ENCODE measurements at places on chromosomes 13 and 19.

- no peak for DNase-seq
Measured at GRCh38 chr13:85080691-85081090, 718.5 kb downstream of the SLITRK6 start.

GRCh38 chr19:38223119-38223523 is 901 bp downstream of the DPF1 start:
- DNase-seq, result no peak

DNA sequence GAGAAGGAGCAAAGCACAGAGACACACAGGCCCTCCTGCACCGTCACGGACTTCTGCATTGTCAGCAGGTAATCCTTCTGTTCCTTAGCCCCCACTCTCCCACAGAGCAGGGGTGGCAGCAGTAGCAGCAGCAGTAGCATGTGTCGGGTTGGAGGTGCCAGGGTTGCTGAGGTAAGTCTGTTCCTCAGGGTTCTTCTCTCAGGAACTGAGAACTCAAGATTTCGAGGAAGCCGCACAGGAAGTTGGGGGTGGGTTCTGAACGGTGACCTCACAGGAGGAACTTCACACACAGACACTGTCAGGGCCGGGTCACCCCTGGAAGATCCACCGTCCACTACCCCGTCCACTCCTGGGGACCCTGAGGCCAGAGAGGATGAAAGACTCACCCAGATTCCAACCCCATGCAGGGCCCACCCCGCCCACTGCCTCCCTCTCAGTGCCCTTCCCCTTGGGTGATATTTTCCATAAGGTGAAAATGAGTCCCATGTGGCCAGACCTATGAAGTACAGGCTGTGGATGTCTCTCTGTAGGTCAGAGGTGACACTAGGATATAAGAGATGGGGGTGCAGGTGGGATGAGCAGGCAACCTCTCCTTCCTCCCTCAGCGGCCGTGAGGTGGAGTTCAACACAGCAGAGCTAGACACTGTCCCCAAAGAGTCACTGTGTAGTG is at the start of gene SIGLEC12:
TSS of gene SIGLEC12 (minus strand) at position 207 of the 670 bp plus-strand sequence. CDS start at position 140, 67 bp downstream.
- peak; percentile 72 for DNase-seq

GRCh38 chr19:16985403-16985802 is 41.2 kb downstream of the CPAMD8 start:
- DNase-seq, result no peak

DNA sequence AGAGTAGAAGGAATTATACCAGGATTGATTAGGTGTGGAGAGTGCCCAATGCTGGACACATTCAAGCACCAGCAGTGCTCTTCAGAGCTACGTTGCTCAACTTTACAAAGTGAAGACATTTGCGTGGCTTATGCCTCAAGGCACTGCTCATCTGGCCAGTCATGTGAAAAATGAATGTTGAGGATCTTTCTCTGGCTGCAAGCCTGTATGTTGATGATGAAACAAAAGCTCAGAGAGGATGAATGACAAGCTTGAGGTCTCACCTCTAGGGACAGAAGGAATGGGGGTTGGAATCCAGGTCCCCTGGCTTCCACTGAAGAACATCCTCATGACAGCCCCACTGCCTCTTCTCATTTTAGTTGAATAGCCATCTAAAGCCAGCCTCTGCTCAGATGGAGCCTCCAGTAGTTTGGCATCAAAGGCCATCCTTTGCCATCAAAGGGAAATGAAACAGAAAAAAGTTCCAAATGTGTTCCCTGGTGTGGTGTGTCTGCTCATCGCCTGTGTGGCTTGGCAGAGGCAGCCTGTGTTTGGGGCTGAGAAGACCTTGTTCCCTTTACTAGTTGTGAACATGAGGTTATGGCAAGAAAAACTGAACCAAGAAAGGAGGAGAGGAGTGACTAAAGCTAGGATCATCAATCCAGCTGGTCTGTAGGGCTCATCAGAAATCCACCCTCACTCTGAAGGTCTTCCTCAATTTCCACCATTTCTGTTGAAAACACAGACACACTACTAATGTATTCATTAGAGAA is 114.0 kb upstream of the KL start:
- DNase-seq, result no peak

- no peak for DNase-seq
Measured at GRCh38 chr13:95406176-95406575, 104.9 kb upstream of the ABCC4 start.

DNA sequence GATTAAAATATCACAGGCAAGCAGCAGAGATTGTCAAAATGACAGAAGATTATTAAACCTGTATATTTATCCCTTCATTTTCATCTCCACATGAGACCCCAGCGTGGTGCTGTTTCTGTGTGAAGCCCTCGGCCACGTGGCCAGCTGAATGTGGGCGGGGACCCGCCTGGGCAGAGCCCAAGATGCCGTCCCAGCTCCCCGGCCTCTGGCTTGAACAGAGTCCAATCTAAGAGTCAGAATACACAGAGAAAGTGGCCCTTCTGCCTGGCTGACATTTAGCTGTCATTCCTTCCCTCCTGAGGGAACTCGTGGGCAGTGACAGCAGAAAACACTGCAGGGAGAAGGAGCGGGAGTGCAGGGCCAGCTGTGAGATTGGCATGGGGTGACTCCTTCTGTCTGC is 34.9 kb upstream of the UQCRFS1 start:
- no peak for DNase-seq

GRCh38 chr19:5182751-5183150 is 157.9 kb downstream of the PTPRS start:
- DNase-seq, result no peak

DNA sequence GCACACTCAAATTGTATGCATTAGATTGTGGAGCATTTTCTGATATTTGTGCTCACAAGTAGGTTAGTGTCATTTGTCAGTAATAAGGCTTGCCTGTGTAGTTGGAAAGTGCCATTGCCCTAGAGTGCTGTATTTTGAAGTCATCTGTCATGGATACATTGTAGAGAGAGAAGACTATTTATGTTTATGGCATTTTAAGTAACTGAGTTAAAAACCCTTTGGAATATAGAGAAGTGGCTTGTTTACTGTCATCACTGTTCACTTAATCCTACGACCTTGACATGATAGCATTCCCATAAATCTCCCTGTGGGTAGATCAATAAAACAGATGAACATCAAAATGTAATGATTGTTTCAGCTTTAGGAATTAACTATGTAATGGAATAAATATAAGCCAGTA is 110.6 kb downstream of the MAB21L1 start:
- no peak for DNase-seq

GRCh38 chr19:5107432-5108122 is 138.7 kb downstream of the KDM4B start:
- DNase-seq, result no peak

- peak; percentile 86 for DNase-seq
Measured at GRCh38 chr19:50537769-50538230, 24.1 kb upstream of the ASPDH start.

DNA sequence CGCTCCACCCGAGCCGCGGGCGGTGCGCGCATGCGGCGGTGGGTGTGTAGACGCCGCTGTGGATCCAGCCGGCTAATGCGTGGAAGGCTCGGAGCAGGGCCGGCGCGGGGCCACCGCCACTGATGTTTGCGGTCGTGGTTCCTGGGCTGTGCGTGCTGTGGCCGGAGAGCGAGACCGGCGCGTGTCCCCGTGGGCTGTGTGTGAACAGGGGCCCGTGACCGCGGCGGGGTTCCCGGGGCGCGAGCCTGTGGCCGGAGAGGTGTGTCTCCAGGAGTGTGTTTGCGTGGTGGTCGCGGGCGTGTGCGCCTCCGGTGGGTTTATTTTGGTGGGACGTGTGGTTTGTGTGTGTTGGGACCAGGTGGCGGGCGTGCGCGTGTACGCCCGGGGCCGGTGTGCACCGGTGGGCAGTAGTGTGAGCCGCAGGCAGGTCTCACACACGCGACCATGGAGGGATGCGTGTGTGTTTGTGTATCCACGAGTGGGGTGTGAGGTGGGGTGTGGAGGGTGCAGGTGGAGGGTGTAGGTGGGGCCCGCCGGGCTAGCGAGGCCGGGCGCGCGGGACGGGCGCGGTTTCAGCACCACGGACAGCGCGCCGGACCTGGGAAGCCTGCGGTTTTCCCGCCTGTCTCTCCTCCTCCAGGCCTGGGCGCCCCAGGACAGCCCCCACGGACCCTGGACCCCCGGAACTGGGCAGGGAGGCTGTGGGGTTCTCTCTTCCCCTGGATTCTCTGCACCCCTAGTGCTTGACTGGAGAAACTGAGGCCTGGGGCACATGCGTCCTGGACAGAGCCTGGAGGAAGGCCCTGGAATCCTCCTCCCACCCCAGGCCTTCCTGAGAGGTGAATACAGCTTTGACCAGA is 1.6 kb downstream of the HCN2 start:
- DNase-seq, result peak; percentile 45

DNA sequence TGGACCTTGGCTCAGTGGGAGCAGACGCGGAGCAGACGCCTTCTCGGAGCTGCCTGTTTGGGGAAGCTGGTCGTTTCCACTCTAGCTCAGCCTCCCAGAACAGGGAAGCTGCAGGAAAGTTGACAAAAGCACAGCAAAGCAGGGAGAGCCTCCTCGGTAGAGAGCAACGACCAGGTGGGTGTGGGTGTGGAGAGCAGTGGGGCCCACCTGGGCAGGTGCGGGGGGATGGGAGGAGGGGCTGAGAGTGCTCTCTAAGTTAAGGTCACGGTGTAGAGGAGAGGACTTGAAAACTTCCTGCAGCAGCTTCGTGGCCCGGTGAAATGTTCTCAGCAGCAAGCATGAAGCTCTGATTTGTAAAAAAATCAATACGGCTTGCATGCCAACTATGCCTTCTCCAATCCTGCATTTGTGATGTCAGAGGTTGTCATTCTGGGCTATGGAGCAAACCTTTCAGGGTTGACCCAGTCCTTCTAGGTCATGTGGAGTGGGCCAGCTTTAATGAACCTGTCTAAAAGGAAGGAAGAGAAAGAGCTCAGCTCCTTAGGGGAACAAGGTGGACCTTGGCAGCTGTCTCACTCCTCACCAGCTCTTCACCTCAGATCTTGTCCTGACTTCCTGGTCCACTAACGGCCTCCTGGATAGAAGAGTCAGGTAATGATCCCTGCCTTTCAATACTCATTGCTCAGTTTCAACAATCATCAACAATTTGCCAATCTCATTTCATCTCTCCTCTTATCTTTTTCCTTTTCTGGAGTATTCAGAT is 85.8 kb upstream of the UBL3 start:
- DNase-seq, result no peak

- DNase-seq, result no peak
Measured at GRCh38 chr13:75544681-75545330, 4.8 kb upstream of the UCHL3 start.

GRCh38 chr13:114106526-114106925 is 25.9 kb downstream of the RASA3 start:
- DNase-seq, result no peak

DNA sequence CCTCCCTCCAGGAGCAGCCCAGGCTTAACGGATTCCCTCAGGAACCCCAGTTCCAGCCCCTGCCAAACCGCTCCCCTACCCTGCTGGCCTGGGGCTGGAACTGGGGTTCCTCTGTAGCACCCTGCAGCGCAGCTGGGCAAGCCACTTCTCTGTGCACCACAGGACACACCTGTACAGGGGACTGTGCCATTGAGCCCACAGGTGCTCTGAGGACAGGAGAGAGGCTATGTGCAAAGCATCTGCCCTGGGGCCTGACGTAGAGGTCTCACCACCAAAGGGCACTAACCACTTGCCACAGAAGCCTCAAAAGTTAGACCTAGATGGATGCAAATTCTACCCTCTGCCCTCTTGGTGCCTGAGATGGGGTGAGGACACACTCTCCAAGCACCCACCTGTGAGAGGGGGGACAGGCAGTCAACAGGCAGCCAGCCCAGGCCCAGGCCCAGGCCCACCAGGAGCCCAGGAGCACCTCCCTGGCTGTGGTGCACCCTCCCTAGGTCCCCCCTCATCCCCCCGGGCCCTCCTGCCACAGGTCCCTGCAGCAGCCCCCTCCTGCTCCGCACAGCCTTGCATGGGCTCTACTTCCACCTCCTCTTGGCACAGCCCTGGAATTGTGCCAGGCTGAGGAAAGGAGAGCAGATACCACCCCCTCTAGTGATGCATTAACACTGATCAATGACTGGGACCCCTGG is 27.6 kb upstream of the SLC35E1 start:
- no peak for DNase-seq

DNA sequence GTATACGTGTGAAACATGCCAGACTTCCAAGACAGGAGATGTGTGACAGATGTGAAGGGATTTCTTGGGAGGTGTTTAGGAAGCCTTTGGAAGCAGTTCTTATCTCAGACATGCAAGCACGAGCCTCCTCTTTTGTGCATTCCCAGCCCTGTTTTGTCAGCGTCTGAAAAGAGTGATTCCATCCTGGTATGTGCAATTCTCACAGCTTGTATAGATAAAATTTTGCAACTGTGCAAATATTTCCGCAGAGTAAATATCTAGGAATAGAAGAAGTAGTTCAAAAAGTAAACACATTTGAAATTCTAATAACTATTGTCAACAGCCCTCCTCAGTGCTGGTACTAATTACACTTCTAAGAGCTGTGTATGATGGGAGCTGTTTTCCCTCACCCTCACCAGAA is 72.3 kb upstream of the C1QTNF9B start:
- no peak for DNase-seq

GRCh38 chr19:3057275-3057714 is 5.0 kb downstream of the TLE5 start:
- no peak for DNase-seq

DNA sequence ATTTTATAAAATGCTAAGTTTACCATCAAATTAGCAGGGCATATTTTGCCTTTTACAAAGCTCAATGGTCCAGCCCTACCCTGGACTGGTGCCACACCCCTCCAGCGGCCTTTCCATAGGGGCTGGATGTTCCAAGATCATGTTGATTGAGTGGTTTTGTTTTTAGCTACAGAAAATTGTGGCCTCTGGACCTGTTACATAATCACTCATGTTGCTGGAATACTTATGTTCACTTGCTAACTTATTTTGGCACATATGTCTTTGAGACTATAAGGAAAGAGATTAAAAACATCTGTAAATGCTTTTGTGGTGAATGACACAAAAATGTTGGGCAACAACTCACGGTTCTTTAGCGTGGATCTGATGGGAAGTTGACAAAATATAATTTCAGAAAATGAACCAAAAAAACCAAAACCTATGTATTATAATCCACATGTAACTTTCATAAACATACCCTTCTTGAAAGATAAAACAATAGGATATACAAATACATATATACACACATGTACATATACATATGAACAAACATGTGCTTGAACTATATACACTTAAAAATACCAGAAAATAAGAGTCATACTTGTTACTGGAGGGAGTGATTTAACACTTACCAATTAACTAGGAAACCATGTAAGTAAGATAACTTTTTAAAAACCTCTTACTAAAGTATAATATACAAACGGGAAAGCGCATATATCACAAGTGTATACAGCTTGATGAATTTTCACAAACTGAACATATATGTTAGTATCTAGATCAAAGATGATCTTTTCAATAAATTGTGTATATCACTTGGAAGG is 46.6 kb upstream of the SLC15A1 start:
- no peak for DNase-seq

- DNase-seq, result peak; percentile 92
Measured at GRCh38 chr19:43524922-43525835, 1.8 kb downstream of the ETHE1 start.

- DNase-seq, result no peak
Measured at GRCh38 chr13:25729201-25729600, 322.6 kb downstream of the SHISA2 start.

DNA sequence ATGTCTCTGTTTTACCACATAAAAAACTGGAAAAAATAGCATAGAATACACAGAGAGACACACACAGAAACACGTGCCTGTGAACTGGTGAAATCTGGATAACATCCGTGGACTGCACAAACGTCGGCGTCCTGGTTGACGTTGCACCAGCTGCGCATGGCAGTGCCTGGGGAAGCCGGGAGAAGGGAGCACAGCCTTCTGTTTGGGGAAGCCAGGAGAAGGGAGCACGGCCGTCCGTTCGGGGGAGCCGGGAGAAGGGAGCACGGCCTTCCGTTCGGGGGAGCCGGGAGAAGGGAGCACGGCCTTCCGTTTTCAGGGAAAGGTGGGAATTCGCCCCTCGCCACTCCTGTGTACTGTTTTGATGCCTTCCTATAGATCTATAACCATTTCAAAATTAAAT is 63.8 kb upstream of the C13orf46 start:
- DNase-seq, result no peak

Data from KBM-7 (cell line).